ENCODE measurements at places on chromosomes 7 and 10.

- DNase-seq, result peak; percentile 7
These were observed 46.3 kb upstream of the RNF216 start for GRCh38 chr7:5827755-5828154.

DNA sequence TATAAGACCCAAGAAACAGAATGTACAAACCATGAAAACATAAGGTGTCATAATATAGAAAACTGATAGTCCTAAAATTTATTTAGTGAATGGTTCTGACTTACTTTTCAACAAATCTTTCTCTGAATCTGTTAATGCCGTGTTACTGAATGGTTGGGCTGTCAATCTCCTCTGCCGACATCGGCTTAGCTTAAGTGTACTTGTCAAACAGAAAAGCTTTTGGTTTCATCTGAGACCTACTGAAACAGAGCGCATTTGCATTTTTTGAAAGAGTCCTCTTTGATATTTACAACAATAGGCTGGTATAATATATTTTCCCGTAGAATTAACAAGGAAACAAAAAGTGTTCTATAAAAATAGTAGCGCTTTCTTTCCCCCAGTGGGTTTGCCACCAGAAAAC lies 120.9 kb upstream of the ZNF804B start:
- DNase-seq, result no peak

DNA sequence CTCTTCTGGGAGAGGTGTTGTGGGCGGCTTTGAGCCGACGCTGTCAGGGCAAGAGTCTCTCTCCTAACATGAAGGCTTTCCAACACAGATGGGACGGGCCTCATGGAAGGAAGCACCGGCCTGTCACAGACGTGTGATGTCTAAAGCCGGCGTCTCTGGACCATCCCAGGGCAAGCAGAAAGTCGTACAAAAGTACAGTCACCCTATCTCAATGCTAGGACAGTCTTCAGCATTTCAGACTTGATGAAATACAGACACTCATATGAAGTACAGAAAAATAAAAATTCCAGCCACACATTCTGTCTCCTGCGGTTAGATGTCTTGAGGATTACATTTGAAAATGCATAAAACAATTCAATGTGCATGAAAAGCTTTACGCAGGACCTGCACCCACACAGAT lies 30.6 kb downstream of the CYP2W1 start:
- DNase-seq, result no peak

GRCh38 chr10:117673230-117674010 lies 130.9 kb downstream of the EMX2 start:
- no peak for DNase-seq

DNA sequence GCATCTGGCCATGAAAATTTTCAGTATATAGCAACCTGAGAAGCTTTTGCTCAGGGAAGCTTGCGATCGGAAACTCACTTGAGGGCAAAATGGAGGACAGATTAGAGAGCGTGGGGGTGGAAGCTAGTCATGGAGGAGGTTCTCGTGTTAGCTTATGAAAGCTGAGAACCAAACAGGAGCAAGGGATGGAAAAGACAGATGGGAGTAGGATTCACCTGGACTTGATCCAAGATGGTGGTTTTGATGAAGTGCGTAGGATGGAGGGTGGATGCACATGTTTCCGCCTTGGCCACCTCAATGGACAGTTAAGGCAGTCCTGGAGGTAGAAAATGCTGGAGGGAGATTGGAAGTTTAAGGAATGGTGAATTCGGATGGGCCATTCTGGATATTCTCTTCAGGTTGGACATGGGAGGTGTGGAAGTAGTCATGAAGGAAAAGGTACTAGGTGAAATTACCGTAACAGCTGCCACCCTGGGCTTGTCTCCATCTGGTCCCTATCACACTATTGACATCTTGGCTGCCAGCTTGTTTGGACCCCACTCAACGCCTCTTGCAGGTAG lies 6.3 kb upstream of the C10orf95 start:
- DNase-seq, result no peak

- DNase-seq, result no peak
These were observed 29.3 kb upstream of the ITGB8 start for GRCh38 chr7:20301311-20301939.

DNA sequence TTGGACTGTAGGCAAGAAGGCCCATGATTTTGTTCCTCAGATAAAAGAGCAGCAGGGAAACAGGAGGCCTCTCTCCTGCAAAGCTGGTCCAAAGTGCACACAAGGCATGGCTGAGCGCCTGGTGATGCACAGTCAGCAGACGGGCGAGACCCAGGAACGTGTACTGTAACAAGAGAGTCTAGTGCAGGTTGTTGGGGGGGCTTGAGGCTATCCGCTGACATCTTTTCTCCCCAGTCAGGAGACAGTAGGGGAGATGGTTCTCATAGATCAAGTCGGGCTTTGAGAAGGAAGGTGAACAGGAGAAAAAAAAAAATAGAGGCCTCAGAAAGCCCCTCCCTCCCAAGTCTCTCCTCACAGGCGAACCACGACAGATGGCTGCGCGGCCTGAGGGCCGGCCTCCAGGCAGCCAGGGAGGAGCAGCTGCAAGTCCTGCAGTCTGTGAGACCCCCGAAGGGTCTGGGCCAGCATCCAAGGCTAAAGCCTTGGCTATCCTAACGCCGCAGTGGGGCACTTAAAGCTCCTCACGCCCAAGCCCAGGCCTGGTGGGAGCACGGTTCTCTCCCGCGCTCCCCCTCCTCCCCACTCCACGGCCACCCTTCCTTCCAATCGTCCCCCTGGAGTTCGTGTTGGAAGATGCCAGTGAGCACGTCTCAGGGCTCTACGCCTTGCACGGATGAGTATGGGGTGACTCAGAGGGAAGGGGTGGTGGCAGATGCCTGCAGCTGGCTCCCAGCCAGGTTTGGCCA lies 68.3 kb downstream of the PRKAG2 start:
- DNase-seq, result no peak

DNA sequence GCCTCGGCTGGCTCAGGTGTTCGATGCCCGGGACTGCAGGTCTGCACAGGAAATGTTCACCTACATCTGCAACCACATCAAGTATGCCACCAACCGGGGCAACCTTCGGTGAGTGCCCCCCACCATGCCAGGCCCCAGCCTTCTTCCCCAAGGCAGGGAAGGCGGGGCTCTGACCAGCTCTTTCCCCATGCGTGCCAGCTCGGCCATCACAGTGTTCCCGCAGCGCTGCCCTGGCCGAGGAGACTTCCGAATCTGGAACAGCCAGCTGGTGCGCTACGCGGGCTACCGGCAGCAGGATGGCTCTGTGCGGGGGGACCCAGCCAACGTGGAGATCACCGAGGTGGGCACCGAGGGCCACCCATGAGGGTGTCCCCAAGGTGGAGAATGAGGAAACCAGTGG lies 7.5 kb downstream of the NOS3 start:
- no peak for DNase-seq

- DNase-seq, result no peak
These were observed 733.8 kb downstream of the PARD3 start for GRCh38 chr10:34081347-34081743.

DNA sequence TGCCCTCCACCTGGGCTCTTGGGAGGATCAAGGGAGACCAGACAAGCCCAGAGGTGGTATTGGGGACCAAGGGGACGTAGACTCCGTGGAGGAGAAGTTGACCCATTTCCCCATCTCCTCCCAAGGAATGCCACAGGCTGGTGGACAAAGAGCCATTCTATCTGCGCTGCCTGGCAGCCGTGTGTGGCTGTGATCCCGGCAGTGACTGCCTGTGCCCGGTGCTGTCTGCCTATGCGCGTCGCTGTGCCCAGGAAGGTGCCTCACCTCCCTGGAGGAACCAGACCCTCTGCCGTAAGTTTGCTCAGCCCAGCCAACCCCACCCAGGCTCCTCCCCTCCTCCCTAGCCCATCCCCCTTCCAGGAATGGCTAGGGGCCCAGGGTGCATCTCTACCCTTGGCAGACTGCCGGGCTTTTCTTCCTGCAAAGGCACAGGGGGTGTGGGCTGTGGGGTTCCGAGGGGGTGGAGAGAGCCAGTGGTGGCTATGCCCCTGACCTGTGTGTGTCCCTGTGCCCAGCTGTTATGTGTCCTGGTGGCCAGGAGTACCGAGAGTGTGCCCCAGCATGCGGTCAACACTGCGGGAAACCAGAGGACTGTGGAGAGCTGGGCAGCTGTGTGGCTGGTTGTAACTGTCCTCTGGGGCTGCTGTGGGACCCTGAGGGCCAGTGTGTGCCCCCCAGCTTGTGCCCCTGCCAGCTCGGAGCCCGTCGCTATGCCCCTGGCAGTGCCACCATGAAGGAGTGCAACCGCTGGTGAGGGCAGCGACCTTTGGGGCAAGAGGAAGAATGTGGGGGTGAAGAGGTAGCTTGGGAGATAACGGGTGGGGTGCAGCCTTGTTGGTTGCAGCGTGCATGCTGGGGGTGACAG lies 10.2 kb upstream of the ZNF467 start:
- no peak for DNase-seq

- no peak for DNase-seq
These were observed 286.7 kb downstream of the CACNA2D1 start for GRCh38 chr7:82156893-82157292.

DNA sequence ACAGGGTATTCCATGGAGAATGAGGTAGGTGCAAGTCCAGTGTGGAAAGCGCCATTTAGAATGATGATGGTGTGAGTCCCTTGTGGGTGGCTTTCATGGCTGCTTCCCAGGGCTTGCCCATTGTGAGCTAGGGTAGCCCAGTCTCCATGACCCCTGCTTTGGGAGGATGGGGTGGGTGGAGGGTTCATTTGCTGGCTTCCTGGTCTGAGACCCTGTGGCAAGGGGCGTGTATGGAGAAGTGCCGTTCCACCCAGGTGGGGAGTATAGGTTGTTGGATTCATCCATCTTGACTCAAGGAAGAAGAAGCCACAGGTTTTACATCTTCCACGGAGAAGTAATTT lies 27.7 kb downstream of the CCM2 start:
- no peak for DNase-seq

DNA sequence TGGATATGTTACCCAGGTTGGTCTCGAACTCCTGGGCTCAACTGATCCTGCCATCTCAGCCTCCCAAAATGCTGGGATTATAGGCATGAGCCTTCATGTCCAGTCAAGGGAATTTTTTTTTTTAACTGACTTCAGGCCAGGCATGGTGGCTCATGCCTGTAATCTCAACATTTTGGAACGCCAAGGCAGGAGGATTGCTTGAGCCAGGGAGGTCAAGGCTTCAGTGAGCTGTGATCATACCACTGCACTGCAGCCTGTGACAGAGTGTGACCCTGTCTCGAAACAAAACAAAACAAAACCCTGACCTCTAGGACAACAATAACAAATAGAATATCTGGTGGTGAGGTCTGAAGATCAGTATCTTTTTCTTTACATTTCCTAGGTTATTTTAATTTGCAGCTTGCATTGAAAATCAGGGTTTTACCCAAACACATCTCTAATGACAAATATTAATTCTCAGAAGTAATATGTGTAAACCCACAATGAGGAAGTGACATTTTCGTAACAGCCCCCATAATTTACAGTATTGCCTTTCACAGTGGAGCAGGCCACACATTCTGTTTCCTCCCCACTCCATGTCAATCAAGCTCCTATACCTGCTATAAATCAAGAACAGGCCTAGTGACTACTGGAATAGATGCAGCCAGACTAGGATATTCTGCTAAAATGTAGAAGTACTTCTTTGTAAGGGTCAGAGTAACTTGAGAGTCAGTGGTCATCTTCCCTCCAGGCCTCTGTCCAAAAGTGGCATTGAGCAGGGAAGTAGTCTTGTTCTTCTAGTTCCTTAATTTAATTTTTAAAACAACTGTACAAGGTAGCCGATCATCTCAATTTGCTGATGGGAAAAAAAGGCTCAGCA lies 43.3 kb upstream of the ECHDC3 start:
- DNase-seq, result no peak

DNA sequence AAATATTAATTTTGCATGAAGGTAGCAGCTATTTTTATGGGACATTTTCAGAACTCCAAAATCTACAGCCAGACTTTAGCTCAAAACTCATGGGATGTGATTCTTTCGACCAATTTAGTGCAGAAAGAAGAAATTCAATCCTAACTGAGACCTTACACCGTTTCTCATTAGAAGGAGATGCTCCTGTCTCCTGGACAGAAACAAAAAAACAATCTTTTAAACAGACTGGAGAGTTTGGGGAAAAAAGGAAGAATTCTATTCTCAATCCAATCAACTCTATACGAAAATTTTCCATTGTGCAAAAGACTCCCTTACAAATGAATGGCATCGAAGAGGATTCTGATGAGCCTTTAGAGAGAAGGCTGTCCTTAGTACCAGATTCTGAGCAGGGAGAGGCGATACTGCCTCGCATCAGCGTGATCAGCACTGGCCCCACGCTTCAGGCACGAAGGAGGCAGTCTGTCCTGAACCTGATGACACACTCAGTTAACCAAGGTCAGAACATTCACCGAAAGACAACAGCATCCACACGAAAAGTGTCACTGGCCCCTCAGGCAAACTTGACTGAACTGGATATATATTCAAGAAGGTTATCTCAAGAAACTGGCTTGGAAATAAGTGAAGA lies 112.3 kb downstream of the CFTR start:
- no peak for DNase-seq

GRCh38 chr10:11282156-11282555 lies 264.5 kb downstream of the CELF2 start:
- DNase-seq, result no peak
